Stimulated activated CD4-positive, alpha-beta T cell treated with anti-CD3 and anti-CD28 coated beads, Interleukin-4, amount 100 ng/mL, for 4 hours (primary cell): ENCODE measurements at places on chromosomes 6 and 20.

GRCh38 chr6:322259-322930 is 30.1 kb downstream of the DUSP22 start:
- DNase-seq = no peak

GRCh38 chr6:3794092-3794491 is 42.6 kb upstream of the PXDC1 start:
- DNase-seq = no peak

GRCh38 chr6:52286798-52287432 is 2.4 kb upstream of the MCM3 start:
- peak; percentile 30 for DNase-seq

DNA sequence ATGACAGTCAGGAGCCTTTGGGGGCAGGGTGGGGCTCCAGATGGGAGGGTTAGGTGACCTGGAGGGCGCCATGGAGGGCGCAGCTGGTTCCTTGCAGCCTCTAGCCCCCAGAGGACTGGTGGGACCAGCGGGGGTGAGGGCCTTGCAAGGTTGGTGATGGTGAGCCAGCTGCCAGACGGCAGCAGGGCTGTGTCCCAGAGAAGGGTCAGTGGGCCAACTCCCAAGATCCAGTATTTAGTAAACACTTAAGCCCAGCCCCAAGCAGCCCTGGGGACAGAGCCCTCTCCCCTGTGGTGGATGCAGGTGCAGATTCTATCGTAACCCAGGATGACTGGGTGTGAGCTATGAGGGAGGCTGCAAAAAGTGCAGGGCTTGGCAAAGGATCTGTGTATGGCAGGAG is 201.5 kb upstream of the RNF24 start:
- no peak for DNase-seq

DNA sequence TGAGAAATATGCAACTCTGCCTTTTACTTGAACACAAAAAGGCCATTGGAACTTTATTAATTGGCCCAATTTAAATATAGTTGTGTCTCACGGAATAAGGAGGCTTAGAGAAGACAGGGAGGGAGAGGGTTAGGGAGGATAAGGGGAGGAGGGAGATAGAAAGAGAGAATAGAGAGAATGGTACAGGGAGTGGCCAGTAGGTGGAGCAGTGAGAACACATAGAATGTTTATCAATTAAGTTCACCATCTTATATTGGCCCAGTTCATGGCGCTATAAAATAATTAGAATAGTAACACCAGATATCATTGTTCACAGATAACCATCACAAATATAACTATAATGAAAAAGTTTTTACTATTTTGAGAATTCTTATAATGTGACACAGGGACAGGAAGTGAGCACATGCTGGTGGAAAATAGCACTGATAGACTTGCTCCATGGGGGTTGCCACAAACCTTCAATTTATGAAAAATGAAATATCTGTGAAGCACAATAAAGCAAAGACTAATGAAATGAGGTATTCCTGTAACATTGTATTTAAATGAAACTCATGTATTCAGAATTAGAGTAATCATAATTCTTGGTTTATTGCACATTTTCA is 374.1 kb upstream of the MANEA start:
- DNase-seq = no peak

GRCh38 chr6:14079971-14080370 is 37.6 kb upstream of the CD83 start:
- DNase-seq = no peak

- no peak for DNase-seq
Measured at GRCh38 chr6:1519597-1519996, 90.1 kb upstream of the FOXC1 start.

DNA sequence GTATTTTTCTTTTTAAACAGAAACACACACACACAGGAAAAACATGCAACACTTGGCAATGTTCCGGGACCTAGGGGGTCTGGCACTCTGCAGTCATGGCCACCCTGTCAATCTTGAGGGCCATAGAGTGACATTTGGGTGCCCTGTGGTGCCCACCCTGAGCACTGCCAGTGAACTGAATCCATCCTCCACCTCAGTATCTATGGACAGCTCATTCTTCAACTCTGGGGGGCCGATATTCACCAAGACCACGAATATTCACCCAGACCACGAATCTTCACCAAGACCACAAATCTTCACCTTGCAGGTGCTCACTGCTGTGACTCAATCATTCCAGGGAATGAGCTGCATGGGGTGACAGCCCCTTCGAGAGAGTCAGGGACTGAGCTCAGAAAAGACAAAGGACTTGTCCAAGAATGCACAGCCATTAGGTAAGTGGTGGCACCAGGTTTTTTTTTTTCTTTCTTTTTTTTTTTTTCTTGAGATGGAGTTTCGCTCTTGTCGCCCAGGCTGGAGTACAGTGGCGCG is 19.1 kb downstream of the SNAI1 start:
- DNase-seq = no peak
